Omental fat pad (tissue), 4 donors: ENCODE measurements at places on chromosomes 7 and 10.

DNA sequence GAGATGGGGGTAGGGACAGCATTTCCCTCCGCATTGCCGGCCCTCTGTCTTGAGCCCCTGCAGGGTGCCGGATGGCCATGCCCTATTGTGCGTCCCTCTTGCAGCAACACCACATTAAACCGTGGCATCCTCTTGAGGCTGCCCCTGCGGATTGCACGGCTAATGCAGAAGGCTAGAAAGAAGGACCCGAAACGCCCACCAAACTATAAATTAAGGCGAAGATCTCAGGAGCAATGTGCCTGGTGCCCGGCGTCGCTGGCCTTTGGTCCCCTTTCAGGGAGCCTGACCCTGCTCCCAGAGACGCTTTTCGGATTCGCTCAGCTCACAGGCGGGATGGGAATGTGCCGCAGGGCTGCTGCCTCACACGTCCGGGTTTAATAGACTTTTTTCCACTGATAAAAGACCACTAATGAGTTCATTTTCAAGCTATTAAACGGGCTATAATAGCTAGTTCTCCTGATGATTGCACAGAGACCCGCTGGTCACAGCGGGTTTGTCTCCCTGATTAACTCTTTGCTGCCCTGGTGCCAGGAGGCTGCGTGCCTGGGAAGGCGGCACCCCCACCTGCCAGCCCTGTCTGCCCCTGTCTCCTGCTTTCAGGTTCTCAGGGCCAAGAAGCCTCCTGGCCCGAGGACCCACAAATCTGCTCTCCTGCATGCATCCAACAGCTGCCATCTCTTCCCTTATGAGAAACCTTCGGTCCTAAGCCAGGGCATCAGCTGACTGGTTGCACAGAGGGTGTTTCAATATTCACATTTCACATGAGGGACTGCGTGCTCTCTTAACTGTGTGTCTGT lies 128.3 kb downstream of the ADARB2 start:
- DNase-seq, result no peak

- DNase-seq, result no peak
Measured at GRCh38 chr10:125475815-125476214, 207.1 kb downstream of the TEX36 start.

GRCh38 chr7:98266840-98267239 lies 14.6 kb upstream of the BRI3 start:
- DNase-seq, result no peak

DNA sequence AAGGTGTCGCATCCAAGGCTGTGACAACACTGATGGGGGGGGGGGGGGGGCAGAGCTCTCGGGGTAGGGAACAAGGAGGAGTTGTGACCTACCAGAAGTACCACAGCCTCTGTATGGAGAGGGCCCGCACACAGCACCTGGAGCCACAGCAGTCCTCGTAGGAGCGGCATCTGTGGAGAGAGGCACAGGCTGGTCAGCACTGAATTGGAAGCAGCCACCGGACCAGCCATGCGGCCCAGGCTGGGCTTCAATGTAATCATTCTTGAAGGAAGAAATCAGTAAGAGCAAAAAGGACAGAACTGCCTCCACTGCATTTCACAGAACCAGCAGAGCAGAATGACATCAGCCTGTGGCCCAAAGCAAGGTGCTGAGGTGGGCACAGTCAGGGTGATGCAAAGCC lies 74.8 kb downstream of the VOPP1 start:
- DNase-seq, result no peak
